ENCODE measurements at places on chromosomes 13 and 19. TPM values are rescaled to one million over a fixed set of nuclear protein-coding genes. Genes with fewer than 3 reads are reported as not detected.

DNA sequence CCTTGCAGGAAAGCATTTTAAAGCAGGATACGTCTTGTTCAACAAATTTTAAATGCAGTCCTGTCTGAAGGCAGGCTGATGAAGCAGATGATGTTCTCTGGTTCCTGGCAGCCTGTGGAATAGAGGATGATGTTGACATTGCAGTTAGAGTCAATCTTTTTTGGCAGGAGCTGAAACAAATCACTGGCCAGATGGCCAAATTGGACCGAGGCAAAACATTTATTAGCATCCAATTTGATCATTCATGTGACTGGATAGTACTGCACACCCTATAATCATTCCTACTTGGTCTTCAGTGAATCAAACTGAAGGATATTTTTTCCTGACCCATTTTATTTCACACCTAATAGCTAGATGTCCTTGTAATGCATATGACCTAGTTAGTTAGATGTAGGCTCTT is 172.2 kb upstream of the SLC10A2 start:
- no peak for DNase-seq

DNA sequence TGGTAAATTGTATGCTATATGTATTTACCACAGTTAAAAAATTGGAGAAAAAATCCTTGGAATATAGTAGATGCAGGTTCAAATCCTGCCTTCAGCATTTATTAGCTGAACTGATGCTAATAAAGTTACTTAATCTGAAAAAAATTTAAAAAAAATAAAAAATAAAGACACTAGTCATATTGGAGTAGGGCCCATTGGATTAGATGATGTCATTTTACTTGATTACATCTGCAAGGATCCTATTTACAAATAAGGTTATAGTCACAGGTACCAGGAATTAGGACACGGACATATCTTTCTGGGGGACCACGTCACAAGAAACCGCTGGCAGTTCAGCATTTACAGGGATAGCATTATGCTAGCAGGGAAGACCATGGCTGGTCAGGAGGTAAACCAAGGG is 6.2 kb downstream of the ZNF555 start:
- DNase-seq, result no peak

DNA sequence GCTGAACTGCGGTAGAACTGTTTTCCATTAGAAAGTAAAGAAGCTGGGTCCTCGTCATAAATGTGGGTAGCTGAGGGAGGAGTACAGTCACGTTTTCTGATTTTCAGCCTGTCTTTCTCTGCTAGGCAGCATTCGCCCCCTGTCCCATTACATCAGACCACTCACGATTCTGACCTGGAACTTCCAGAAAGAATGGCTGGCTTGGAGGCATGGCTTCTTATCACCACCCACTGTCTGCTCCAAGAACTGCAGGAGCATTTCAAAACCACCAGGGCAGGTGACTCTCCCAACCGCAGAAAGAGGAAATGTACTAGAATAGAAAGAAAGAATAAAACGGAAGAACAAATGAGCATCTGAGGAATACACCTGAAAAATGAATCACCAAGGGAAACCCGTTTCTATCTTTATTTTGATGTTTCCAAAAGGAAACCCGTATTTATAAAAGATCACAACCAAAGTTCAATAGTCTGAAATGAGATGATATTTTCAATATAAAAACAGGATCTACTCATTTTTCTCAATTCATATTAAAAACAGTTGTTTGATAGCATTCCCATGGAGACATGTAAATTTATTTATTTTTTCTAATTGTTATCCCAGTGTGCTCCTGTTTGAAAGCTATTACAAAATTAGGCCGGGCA is 22.1 kb upstream of the POMP start:
- peak; percentile 43 for DNase-seq

DNA sequence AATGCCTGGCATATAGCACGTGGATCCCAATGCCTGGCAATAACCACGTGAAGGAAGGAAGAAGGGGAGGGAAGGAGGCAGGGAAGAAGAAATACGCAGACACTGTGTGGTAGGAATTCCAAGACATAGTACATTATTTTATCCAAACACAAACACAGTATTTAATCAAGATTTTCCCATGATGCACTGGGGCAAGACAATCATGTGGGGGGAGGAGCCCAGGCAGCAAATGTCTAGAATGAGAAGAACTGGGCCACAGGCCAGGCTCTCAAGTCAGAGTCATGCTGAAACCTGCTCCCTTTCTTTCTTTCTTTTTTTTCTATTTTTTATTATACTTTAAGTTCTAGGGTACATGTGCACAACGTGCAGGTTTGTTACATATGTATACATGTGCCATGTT is 717.9 kb downstream of the UQCRFS1 start:
- no peak for DNase-seq

DNA sequence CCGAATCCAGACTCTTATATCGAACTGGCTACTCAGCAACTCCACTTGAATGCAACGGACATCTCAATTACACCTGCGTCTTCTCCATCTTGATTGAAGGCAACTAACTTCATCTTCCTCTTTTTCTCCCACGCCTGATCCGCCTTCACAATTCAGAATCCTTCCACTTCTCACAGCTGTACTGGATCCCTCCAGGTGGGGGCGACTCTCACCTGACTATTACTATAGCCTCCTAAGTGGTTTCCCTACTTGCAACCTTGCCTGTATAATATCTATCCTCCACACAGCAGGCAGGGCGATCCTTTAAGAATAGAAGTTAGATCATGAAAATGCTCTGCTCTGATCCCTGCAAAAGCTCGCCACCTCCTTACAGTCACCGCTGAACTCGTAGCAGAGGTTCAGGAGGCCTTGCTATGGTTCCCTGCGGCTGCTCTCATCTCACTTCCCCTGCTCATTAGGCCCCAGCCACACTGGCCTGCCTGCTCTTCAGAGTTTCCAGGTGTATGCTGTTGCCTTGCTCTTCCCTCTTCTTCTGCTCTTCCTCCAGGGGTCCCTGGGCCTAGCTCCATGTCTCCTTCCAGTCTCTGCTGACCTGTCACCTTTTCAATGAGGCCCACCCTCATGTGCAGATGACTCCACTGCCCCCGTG is 31.9 kb downstream of the RFXAP start:
- no peak for DNase-seq

The OR10H1 gene
- total RNA-seq, result not detected

The CACNG6 gene
- not detected for total RNA-seq

DNA sequence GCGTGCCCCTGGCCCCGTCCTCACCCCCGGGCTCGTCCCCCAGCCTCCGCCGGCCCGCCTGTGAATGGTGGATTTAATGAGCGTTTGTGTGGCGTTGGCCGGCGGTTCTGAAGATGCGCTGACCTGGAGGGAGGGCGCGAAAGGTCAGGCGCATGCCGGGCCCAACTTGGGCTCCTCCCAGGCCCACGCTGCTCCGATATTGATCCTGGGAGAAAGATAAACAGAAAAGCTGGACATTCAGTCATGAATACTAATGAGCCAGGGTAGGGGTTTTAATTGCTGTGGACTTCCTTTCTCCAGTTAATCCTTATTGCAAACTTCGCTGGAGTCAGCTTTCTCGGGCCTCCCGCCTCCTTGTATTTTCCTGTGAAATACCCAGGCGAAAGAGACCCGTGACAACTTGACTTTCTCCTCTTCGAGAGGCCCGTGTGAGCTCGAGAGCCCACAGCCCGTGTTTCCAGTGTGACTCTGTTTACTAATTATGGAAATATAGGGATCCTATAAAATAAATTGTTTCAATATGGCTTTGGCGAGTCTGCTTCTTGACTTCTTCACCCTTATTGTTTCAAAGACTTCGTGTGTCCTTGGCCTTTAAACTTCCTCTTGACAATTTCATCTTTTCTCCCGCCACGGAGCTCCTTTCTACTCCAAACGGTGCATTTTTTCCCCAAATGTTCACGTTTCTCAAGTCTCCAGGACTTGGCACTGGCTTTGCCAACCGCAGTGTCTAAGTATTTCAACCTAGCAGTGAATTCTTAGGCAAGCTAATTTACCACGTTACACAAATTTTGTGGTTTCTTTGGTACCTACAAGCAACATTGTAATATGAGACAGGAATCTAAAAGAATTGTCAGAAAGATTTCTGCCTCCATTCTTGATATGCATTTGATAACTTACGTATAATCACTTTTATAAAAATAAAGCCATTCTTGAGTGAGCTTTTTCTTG is 10.5 kb downstream of the ZIC2 start:
- no peak for DNase-seq

The ZGLP1 gene
- 3.2 TPM for total RNA-seq

The TINCR gene
- 0.37 TPM for total RNA-seq

The RASIP1 gene
- total RNA-seq, result 1.0 TPM

GRCh38 chr19:1438933-1439354 is 748 bp downstream of the RPS15 start:
- DNase-seq, result no peak

DNA sequence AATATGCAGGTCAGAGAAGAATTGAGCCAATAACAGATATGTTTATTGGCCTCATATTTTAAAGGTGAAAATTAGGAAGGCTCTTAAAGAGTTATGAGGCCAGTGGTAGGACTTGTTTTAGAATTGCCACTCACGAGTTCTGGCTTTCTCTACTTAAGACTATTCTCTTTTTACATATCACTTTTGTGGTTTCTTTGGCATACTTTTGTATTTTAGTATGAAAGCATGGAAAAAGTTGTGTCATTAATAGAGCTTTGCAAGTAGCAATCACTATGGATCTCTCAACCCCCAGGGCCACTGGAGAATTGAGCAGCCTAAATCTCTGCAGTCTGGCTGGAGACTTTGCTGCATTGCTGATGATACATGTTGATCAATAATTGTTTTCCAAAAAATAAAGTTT is 64.6 kb upstream of the SOX21 start:
- no peak for DNase-seq

- DNase-seq, result no peak
Observed at GRCh38 chr13:60617991-60618733, 221.1 kb downstream of the TDRD3 start.

The HRC gene
- not detected for total RNA-seq

DNA sequence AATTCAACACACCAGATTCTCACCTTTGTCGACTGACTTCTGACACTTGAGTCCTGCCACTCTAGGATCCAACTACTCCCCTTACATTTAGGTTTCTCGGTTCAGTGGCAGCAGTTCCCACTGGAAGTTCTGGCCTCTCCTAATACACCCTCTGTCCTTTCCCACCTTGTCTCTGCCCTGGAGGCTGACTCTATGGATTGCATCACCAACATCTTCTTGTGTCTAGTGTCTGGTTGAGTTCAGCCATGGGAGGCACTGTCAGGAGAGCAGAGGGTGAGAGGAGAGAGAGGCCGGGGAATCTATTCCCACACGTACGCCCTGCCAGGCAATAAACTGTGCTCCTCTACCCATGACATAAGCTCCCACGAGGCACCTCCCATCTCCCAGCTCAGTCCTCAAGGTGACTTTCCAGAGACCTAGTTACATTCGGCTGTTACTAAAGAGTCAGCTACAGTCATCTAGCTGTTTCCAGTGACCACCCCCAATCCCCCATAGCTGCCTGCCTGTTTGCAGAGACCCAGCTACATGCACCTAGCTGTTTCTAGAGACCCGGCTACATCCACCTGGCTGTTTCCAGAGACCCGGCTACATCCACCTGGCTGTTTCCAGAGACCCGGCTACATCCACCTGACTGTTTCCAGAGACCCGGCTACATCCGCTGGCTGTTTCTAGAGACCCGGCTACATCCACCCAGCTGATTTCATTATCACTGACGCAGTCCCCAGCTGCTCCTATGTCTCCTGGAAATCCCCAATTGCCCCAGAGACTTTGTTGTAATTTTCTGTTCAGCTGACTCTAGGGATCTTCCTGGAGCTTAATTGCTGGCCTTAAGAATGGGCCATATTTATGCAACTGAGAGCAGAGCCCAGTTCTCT is 8.1 kb upstream of the LILRB4 start:
- no peak for DNase-seq

The ZNF136 gene
- total RNA-seq, result 7.7 TPM

The FAM174C gene
- total RNA-seq, result 99.4 TPM

DNA sequence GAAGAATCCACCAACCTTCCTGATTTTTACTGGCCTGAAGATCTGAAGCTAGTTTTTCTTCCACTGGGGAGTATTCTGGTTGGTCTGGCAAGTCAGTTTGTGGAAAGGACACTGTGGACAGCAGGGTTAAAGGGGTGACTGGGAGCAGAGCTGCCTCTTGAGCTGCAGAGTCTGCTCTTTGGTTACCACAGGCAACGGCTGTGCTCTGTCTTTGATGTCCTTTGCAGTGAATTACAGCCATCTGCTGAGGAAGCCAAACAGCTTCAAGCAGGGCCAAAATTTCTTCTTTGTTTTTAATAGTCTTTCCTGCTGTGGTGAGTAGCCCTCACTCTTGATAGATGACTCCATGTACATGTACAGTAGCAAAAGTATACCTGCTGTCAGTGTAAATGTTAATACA is 75.7 kb downstream of the ZNF100 start:
- DNase-seq, result no peak

- no peak for DNase-seq
Observed at GRCh38 chr13:22112956-22113745, 442.3 kb downstream of the FGF9 start.

The FAM216B gene
- not detected for total RNA-seq

DNA sequence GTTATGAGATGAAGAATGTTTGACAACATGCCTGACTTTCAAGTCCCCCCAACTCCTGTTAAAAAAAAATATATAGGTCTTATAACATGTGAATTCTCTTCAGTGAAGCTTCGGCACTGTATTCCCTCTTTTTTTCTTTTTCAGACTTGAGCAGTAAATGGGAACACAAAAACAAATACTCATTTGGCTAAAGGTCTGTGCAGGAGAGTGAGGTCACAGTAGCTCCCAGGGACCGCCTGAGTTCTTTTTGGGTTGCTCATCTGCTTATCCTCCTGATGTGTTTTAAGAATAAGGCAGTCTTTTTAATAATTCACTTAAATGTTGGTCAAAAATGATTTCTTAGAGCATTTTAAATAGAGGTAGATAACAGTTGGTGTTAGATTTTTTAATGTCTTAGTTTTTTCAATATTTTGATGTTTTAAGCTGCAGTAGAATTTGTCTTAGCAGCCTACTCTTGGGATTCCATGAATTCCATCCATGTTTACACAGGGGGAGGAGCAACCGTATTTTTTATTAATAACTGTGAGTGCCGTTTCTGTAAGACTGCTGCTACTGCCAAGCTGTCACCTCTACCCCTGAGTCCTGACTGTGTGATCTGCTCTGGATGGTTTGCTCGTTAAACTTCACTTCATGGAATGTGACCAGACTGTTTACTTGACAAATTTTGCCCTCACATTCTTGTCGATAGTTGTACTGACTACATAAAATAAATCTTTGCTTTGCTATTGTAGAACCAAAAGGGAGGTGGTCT is 14.9 kb downstream of the HNRNPM start:
- no peak for DNase-seq

All from activated T-helper 2 cell treated with anti-CD3 and anti-CD28 coated beads, Interferon-gamma antibody, Interleukin-2, Interleukin-4, amounts not matched to agents 10 μg/mL and 5 μg/mL and 100 μg/mL, durations not matched to agents 14 hours and 24 hours and 36 hours (primary cell).